ENCODE measurements at places on chromosomes 6 and 20.

DNA sequence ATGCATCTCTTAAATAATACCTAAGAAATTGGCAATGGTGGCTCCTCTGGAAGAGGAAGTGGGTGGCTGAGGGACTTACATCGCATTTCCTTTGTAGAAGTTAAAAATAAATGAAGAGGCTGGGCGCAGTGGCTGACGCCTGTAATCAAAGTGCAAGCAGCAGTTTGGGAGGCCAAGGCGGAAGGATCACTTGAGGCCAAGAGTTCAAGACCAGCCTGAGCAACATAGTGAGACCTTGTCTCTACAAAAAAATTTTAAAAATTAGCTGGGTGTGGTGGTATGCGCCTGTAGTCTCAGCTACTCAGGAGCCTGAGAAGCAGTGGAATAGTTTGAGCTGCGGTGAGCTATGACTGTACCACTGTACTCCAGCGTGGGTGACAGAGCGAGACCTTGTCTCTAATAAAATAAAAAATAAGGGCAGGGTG, 12.2 kb upstream of the NCOA3 start:
- DNase-seq = peak; percentile 60

GRCh38 chr6:35601331-35602132, 87.2 kb downstream of the FKBP5 start:
- DNase-seq = peak; percentile 62

DNA sequence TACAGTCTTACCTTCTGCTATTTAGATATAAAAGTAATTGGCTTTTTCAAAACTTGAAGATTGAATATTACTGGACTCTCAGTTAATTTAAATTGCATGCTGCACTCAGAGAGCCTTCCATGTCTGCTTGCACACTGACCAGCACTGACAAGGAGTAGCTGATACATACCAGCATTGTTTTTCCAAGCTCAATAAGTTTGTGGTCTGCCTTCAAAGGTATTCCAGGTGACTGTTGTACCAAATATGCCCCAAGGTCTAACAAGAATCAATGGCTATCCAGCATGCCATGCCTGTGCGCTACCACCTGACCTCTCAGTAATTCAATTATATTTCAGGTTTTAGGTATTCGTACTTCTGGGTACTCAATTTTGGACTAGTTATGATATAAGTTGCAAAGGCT, 30.0 kb downstream of the BEND6 start:
- DNase-seq = no peak

DNA sequence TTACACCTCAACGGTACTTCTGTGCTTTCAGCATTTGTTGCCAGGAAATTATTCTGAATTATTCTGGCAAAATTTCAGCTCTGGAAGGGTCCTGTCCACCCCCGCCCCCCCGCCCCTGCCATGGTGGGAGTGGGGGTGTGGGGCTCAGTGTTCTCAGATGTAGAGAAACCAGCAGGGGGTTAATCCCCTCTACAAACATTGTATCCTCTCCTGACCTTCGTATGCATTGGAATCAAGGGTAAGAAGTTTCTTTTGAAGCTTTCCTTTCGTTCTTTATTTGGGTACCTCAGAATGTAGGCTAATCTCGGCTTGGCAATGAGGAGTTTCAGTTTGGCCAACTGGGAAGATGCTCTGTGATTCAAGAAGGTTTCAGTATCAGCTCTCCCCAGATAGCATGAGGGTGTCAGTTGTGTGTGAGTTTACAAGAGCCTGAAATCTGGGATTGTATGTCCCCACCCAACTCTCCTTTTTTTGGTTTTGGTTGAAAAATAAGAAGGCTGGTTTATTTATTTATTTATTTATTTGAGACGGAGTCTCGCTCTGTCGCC, 25.5 kb upstream of the OLIG3 start:
- DNase-seq = no peak

- no peak for DNase-seq
Measured at GRCh38 chr6:155432293-155432692, 23.3 kb downstream of the NOX3 start.

GRCh38 chr6:113654396-113654795, 202.7 kb upstream of the MARCKS start:
- DNase-seq = no peak

DNA sequence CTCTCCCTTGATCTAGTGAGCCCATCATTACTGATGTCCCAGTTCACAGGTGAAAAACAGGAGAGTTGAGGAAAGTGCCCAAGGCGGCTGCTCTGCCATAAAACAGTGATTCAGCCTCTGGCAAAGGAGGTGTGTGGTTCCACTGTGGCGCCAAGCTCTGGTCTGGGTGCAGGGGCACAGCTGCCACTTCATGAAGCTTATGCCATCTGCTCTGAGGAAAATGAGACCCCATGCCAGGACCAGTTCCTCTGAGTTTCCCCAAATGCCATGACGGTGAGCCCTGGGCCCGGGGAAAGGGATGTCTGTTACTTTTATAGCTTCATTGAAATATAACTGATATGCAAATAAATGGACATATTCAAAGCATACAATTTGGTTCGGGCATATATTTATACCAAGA, 33.7 kb upstream of the ZBP1 start:
- DNase-seq = no peak

DNA sequence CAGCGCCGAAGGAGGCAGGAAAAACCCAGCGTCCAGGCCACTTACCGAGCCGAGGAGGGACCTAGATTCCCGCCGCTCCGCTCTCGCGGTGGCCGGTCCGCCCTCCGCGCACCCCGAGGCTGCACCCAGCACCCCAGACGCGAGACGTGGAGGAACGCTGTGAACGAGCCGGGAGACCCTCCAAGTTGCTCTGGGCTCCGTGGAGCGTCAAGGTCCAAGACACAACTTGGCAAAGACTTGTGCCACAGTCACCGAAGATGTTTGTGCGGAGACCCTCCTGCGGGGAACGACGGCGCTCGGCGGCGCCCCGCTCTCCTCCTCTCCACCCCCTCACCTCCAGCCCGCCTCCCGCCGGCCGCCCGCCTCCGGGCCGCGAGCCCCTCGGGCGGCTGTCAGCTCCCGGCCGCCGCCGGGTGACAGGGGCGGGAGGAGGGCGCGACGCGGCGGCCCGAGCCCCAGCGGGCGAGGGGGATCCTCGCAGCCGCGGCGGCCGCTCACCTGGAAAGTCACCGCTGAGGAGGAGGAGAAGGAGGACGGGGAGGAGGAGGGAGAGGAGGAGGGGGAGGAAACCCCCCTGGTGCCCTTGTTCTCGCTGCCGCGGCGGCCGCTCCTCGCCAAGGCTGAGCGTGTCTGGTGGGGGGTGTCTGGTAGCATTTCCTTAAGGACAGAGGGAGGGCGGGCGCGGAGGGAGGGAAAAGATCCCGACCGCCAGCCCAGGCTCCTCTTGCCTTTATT, 637 bp upstream of the HIVEP2 start:
- peak; percentile 56 for DNase-seq

GRCh38 chr20:57609086-57609841, 11.0 kb downstream of the ZBP1 start:
- DNase-seq = no peak

DNA sequence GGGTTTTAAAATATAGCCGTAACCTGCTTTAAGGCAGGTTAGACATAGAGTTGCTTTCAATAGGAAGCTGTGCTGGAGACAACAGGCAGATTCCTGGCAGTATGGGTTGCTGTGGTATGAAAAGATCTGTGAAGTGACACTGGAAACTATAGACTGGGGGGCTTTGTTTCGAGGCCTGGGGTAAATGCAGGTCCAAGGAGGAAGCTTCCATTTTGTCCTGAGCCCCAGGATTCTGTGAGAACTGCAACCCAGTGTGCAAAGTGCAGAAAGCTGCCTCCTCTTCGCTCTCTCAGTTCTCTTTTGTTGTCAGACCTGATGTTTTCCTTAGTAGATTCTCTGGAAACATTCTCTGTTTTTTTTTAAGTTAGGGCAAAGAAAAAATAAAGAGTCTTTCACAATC, 86.9 kb downstream of the LYRM4 start:
- DNase-seq = no peak

DNA sequence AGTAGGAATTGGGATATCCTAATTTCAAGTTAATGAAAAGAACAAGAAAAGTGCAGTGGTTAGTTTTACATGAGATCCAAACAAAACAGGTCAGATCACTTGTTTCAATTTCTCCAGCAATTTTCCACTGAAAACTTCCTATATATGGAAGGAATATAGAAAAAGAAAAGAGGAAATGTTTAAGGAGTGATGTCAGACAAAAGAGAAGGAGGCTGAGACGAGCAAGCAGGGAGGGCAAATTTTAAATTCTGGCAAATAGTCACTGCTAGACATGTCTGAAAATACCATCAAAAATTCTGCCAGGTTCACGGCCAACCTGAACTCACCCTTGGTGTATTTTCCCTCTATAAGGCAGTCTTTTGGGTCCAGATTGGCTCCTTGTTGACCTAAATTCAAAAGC, 9.5 kb upstream of the NUP153 start:
- DNase-seq = no peak

GRCh38 chr6:160781298-160781697, 79.3 kb downstream of the PLG start:
- no peak for DNase-seq

DNA sequence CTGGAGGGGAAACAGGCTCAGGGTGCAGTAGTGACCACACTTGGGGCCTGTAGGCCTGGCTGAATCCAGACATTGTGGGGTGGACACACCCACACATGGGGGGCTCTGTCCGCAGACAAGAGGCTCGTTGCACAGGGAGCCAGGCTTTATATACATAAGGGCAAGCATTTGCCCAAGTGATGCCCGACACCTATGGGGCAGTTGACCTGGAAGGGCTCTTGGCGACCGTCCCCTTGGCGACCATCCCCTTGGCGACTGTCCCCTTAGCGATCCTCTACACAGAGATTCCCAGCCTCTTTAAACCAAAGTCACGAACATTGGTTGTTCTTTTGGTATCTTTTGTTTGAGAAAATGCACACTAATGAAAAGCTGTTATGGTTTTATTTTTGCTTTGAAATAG, 2.7 kb downstream of the TOX2 start:
- no peak for DNase-seq

DNA sequence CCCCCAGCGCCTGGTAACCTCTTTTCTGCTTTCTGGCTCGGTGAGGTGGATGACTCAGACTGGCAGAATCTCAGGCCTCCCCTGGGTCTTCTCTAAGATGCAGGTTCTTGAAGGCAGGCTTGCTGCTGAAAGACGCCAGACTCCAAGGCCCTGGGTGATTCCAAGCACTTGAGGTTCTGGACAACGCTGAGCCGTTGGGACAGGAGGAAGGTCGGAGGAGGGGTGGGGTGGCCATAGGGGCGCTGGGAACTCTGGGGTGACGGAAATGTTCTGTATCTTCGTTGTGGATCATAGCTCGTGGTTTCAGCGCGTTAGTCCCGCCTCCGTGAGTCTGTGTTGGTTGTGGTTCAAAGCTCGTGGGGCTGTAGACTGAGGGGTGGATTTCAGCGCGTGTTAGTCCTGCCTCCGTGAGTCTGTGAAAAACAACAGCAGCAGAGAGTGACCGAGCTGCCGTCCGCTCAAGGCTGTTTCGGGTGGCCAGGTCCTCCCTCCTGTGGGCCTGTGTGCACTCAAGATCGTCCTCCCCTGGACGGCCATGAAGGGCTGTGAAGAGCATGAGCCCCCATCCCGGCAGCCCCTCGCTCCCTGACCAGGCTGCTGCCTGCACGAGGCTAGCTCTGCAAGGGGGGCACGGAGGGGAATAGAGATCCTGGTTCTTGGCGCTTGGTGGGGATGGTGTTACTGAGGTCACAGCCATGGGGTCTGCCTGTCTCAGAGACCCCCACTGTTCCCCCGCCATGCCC, 7.7 kb downstream of the NTSR1 start:
- no peak for DNase-seq

GRCh38 chr6:109302176-109302575, 80.1 kb downstream of the CD164 start:
- DNase-seq = no peak

- no peak for DNase-seq
Measured at GRCh38 chr6:99951016-99951805, 42.8 kb downstream of the MCHR2 start.

DNA sequence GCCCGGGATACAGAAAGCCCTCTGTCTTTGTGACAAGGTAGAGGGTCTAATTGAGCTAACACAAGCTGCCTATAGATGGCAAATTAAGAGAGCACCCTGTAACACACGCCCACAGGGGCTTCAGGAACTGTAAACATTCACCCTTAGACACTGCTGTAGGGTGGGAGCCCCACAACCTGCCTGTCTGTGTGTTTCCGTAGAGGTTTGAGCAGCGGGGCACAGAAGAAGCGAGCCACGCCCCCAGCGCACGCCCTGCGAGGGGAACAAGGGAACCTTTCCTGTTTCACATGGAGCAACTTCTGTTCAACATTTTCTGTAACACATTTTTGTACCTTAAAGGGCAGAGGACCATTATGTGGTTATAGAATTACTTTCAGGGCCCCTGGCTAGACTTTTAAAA, 231.7 kb upstream of the EXOC2 start:
- no peak for DNase-seq

DNA sequence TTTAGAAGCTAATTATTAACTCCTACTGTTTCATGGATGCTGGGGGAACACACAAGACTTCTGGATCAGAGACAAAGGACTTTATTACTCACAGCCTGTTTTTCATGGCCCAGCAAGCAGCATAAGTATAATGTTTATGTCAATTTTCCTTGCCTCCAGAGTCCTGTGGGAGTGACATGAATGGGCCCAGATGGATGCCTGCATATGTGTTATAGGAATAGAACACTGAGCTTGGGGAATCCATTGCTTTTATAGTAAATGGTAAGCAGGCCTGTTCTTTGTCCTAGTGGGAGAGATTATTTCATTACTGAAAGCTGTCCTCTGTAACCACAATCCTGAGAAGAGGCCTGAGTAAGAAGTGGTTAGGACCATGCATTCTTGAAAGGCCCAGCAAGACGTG, 25.6 kb downstream of the BLTP3A start:
- no peak for DNase-seq

DNA sequence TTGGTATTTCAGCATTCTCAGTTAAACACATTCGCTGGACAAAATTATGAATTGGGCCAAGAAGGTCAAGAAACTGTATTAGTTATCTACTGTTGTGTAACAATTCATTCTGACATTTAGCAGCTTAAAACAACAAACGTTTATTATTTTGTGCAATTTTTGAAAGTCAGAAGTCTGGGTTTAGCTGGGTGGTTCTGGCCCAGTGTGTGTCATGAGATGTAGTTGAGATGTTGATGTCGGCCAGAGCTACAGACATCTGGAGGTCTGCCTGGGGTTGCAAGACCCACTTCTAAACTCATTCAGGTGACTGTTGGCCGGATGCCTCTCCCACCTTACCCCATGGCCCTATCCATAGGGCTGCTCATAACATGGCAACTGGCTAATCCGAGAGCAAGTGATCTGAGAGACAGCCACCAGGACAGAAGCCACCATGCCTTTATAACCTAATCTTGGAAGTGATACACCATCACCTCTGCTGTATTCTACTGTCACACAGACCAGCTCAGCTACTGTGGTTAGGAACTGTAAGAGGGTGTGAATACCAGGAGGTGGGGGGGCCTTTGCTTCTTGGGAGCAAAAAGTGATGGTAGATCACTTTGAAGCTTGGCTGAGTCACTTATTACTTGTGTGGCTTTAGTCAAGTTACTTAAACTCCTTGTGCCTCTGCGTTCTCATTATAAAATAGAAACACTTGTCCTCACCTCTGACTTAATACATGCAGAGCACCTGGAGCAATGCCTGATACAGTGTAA, 217.0 kb upstream of the MYLIP start:
- no peak for DNase-seq

GRCh38 chr6:27451660-27452390, 21.1 kb downstream of the ZNF184 start:
- no peak for DNase-seq

All from hematopoietic multipotent progenitor cell treated with erythropoietin and hydrocortisone succinate and interleukin-3 and kit ligand, for 6 days (in vitro differentiated cells).